ENCODE measurements at places on chromosomes 4 and X.
A peak's percentile ranks its signal among the peaks of the same experiment; 100 is the strongest.

- no peak for DNase-seq
Measured at GRCh38 chr4:110799211-110799610, 176.3 kb upstream of the PITX2 start.

DNA sequence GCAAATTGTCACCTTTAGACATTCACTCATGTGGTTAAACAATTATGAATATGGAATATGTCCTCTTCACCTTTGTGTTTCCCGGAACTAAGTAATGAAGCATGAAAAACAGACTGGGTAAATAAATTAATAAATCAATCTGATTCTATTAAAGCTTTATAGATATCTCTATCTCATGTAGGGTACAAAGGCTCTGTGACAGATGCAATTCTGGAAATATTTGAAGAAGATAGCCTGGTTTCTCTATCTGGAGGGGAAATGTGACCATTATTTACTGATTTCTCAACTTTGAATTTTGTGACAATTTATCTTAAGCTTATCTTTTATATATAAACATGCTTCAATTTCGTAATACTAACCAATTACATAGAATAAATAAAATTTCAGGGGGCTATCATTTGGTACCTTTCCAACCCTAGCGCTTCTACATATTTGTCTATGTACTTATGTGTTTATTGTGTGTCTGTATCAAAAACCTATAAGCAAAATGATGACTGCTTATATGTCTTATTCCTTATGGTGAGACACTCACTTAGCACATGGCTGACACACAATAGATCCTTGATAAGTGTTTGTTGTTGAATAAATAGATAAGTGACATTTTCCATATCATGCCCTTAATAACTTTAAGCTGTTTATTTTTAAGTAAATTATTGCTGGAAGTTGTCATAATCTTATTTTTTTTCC is 9.9 kb downstream of the CTSO start:
- DNase-seq: no peak

DNA sequence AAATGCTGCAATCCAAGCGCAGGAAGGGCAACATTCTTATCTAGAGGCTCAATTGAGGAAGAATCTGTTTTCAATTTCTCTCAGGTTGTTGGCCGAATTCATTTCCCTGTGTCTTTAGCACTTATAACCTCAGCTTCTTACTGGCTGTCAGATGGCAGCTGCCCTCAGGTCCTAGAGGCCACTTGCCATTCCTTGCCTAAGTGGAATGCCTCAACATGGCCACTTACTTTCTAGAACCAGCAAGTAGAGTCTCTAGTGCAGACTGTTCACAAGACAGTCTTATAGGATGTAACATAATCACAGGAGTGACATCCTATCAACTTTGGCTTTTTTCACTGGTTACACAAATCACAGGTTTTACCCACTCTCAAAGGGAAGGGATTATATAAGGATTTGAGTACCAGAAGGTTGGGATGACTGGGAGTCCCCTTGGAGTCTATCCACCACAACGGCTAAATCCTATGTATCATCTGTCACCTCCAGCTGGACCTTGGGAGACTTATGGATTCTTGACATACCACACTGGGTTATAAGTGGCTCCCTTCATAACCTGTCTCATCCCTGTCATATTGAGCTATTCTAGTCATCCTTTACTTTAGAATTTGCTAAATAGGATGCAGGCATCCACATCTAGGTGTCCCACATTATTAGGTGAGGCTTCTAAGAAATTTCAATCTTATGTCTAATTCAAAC is 297.9 kb upstream of the CTSO start:
- DNase-seq: no peak

GRCh38 chr4:56077676-56078075 is 128.9 kb downstream of the CEP135 start:
- DNase-seq: no peak

DNA sequence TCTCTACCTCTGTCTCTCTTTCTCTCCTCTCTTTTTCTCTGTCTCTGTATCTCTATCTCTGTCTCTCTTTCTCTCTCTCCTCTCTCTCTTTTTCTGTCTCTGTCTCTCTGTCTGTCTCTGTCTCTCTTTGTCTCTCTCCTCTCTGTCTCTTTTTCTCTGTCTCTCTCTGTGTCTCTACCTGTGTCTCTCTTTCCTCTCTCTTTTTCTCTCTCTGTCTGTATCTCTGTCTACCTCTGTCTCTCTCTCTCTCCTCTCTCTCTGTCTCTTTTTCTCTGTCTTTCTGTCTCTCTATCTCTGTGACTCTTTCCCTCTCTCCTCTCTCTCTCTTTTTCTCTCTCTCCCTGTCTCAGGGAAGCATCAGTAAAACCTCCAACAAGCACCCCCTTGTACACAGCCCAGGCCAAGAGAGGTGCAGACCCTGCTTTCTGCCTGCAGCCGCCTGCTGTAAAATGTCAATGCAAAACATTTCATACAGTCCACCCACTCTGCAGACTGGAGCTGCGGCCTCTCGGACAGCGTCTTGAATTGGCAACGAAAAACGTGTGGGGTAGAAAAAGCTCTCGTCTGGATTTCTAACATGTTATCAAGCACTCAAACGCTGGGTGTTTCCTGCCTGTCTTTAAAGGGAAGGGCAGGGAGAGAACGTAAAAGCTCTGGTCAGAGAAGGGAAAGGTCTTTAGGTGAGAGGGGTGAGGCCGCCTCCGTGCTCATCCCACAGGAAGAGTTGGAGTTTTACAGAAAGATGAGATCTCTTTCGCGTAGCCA is 3.7 kb upstream of the SHOX start:
- DNase-seq: peak; percentile 15

DNA sequence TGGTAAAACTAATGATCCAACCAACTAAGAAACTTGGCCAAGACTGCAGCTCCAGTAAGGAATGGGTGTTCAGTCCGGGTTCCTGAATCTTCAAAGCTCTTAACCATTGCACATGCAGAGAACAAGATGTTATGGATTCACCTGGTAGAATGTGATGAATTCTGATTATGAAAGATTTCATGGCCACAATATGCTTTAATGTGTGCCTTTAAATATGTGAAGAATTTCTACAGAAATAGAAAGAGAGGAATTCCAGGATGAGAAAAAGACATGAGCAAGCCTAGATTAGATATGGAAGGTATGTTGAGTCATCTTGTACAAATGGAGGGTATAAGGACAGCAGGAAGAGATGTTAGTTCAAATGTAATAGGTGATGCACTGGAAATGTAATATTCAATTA is 472.2 kb upstream of the TENM3 start:
- DNase-seq: no peak
